ENCODE measurements at places on chromosomes 3 and 15.
A peak's percentile ranks its signal among the peaks of the same experiment; 100 is the strongest.

- peak; percentile 80 for ATAC-seq
Measured at GRCh38 chr3:41681479-41681878, 280.4 kb downstream of the ULK4 start.

DNA sequence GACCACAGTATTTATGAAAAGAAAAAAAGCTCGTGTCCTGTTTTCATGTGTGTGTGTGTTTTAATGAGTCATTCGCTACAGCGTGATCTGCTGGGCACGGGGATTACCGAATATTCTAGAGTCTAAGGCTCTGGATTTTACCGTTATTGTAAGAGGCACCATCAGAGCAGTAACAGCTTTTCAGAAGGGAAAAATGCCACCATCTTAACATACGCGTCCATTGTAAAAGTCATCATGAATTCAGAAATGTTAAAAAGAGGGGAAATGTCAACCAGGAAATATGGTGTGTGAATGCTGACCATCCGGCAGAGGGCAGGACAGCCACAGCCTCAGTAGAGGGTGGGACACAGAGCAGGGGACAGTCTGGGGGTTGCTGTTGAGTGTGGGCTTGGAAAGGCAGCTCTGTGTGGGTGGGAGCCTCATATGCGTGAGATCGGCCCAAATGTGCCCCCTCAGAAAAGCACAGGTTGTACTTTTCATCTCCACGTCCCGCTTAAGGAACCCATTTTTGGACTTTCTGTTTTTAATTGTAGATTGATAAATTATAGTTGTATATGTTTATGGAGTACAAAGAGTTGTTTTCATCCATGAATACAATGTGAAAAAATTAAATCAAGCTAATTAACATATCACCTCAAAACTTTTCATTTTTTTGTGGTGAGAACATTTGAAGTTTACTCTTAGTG lies 69.6 kb downstream of the ASB7 start:
- ATAC-seq, result peak; percentile 97

DNA sequence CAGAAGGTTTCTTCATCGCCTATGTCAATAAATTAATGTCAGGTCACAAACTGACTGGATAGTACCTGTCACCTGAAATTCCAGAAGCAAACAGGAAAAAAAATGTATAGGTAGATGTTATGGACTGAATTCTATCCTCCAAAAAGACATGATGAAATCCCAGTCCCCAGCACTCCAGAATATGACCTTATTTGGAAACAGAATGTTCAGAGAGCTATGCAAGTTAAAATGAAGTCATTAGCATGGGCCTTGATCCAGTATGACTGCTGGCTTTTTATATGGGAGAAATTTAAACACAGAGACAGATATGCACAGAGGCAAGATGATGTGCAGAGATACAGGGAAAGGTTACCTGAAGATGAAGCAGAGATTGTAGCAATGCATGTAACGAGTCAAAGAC lies 953.4 kb downstream of the ZPLD1 start:
- no peak for ATAC-seq

- no peak for ATAC-seq
Measured at GRCh38 chr3:45541326-45542321, 52.9 kb upstream of the LIMD1 start.

GRCh38 chr3:17021614-17022013 lies 136.9 kb downstream of the PLCL2 start:
- ATAC-seq, result no peak

DNA sequence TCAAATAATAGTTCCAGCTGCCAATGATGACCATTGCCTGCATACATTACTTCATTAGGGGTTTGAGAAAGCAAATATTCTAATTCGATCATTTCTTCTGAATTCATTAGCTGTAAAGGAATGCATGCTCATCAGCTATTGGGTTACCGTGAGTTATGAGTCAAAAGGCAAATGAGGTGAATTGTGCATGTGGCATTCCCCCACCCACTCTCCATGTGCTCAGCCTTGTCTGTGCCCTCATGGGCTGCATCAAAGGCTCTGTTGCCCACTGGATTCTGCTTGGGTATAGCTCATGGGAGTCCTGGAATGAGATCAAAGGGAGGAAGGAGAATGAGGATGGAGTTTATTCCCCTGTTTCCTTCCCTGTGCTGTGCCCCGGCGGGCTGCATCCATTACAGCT lies 99.3 kb upstream of the CHRNA7 start:
- ATAC-seq, result no peak

DNA sequence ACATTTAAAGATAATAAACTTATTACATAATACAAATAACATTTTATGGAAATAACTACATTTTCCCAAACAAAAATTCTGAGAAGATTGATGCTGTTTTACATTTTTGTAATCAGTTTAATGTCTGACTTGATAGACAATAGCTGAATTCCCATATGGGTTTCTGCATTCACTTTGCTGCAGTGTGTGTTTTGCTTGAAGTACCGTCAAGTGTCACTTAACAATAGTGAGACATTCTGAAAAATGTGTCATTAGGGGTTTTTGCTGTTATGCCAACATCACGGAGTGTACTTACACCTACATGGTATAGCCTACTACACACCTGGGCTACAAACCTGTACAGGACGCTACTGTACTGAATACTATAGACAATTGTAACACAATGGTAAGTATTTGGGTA lies 57.5 kb downstream of the USF3 start:
- no peak for ATAC-seq

- peak; percentile 14 for ATAC-seq
Measured at GRCh38 chr3:100040451-100041225, 73.7 kb downstream of the FILIP1L start.

- peak; percentile 24 for ATAC-seq
Measured at GRCh38 chr3:72549761-72550581, 298.3 kb downstream of the SHQ1 start.

DNA sequence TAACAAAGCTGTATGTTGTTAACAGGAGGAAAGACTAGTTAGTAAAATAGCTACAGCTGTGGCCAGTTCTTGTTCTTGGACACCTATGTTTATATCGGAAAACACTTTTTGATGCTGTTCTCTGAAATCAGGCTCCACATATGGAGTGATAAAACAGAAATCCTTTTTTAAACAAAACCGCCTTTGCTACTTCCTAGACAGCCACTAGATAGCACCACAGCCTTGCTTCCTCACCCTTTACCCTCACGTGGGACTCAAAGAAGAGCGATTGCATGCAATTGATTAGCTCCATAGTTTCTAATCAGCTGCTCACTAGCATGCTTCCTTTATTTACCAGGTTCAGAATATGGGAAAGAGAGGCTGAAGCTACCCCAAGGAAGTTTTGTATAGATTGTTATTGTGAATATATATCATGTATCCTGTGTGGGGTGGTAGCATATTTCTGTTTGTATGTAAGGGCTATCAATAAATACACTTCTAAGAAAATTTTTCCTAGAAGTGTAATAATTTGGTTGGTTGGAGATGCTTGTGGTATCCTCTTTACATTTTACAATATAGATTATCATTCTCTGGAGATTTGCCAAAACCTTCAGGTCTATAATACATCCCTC lies 4.3 kb upstream of the MTFMT start:
- ATAC-seq, result peak; percentile 68

- peak; percentile 59 for ATAC-seq
Measured at GRCh38 chr3:170864525-170865208, 5.3 kb downstream of the RPL22L1 start.

GRCh38 chr15:81256916-81257315 lies 60.2 kb downstream of the IL16 start:
- peak; percentile 57 for ATAC-seq

- no peak for ATAC-seq
Measured at GRCh38 chr3:122325769-122326168, 721 bp downstream of the CSTA start.

- ATAC-seq, result no peak
Measured at GRCh38 chr15:34025252-34025651, 13.8 kb downstream of the AVEN start.

DNA sequence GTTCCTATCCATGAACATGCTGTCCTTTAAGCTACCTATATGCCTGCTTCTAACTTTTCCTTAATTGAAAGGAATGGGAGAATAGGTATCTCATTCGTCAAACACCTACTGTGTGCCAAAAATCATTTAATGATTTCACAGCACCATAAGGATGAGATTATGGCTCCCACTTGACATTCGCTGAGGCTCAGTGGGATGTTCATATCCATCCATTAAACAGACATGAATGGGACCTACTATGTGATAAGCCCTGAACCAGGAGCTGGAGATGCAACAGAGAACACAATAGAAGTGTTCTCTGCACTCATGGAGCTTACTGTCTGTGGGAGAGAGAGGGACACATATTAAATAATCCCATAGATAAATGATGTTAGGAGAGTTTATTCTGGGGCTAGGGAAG lies 49.7 kb downstream of the HRH1 start:
- no peak for ATAC-seq

GRCh38 chr3:189309400-189309975 lies 137.7 kb downstream of the TPRG1 start:
- ATAC-seq, result no peak

GRCh38 chr3:197450810-197451209 lies 105.0 kb downstream of the BDH1 start:
- ATAC-seq, result no peak

DNA sequence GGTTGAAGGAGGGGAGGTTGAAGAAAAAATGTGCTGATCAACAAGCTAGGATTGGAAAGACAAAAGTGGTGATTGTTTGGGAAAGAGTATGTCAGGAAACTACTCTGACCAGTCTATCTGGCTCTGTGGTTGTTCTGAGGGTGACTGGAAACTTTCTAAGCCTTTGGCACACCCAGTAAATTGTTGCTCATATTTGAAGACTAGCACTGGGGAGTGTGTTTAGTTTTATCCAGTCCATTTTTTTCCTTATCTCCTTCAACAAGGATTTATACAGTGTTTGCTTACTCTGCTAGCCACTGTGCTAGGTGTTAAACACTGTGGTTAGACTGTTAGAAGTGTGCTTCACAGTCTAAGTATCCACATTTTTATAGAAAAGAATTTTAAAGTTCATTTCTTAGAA lies 28.8 kb downstream of the PPM1L start:
- ATAC-seq, result no peak

- ATAC-seq, result no peak
Measured at GRCh38 chr3:37882711-37883110, 21.0 kb downstream of the CTDSPL start.

DNA sequence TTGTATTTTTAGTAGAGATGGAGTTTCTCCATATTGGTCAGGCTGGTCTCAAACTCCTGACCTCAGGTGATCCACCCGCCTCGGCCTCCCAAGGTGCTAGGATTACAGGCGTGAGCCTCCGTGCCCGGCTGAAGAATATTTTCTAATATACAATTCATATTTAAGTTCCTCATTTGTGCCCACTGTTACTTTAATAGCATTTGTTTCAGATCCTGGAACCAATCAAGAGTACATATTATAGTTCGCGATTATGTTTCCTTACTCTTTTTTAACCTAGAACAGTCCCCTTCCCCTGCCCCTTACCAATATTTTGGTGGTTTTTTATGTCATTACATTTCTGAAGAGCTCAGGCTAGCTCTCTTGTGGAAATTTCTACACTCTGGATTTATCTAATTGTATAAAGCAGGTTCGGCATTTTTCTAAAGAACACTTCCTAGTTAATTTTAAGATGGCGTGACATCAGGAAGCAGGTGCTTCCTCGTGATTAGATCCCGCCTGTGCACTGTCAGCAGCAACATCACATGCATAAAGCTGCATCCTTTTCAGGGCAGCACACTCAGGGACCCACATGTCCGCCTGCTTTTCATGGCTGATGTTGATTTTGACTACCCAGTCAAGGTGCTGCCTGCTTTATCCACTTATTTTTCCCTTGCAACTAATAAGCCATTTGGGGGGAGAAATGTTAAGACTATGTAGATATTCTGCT lies 88.7 kb upstream of the EPHB3 start:
- no peak for ATAC-seq

DNA sequence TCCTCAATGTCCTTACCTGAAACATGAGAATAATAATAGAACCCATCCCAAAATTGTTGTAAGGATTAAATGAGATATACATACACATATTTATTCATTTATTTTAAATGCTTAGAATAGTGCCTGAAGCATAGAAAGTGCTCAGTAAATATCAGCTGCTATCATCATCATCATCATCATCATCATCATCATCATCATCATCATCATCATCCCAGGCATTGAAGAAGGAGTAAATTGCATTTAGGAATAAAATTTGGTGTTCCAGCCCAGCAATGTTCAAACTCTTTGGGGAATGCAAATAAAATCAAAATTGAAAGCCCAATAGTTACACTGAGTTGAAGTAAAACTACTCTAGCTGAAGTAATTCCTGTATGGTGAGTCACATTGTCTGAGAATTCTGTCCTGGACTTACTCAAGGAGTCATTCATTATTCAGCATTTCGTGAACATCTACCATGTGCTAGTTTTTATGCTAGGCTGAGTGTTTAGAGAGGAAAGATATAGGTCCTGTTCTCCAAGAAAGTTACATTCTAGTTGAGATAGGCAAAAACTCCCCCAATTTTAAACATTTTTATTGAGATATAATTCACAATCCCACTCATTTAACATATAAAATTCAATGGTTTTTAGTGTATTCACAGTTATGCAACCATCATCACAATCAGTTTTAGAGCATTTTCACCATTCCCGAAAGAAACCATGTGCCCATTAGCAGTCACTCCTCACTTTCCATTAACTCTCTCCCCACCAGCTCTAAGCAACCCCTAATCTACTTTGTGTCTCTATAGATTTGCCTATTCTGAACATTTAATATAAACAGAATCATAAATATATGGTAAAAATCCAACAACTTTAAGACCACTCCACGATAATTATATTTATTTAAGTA lies 107.2 kb downstream of the FRMD5 start:
- peak; percentile 82 for ATAC-seq

DNA sequence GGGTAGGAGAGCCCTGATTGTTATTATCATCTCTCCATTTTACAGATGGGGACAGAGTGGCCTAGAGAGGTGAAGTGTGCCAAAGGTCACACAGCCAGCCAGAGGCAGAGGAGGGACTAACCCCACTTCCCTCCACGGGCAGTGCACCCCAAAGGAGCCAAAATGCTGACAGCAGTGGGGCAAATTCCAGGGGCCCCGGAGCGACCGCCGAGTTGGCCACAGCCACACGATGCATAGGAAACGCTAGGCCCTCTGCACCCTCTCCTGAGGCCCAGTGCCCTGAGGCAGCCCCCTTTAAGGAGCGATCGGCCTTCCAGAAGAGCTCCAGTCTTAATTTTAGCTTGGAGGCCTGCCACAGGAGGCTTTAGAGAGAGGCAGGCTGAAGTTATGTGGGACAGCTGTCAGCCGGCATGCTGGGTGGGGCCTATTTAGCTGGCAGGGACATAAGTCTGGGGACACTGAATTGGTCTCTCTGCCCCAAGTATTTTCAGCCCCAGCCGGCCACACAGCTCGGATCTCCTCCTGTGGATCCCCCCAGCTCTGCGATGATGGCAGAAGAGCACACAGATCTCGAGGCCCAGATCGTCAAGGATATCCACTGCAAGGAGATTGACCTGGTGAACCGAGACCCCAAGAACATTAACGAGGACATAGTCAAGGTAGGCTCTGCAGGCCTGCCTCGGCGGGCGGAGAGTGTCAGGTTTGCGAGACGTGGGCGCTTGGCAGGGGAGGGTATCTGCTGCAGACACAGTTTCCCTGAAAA lies at the start of gene CAV3:
CAV3 (plus strand) TSS at position 471 of the 763 bp plus-strand sequence; CDS start at position 546, 75 bp downstream.
- no peak for ATAC-seq

Measured in SK-N-SH treated with all-trans-retinoic acid at 6 μM for 48 hours (cell line).